ENCODE measurements at places on chromosomes 2 and 18.

- DNase-seq, result no peak
Observed at GRCh38 chr2:238706673-238707072, 141.2 kb upstream of the TWIST2 start.

DNA sequence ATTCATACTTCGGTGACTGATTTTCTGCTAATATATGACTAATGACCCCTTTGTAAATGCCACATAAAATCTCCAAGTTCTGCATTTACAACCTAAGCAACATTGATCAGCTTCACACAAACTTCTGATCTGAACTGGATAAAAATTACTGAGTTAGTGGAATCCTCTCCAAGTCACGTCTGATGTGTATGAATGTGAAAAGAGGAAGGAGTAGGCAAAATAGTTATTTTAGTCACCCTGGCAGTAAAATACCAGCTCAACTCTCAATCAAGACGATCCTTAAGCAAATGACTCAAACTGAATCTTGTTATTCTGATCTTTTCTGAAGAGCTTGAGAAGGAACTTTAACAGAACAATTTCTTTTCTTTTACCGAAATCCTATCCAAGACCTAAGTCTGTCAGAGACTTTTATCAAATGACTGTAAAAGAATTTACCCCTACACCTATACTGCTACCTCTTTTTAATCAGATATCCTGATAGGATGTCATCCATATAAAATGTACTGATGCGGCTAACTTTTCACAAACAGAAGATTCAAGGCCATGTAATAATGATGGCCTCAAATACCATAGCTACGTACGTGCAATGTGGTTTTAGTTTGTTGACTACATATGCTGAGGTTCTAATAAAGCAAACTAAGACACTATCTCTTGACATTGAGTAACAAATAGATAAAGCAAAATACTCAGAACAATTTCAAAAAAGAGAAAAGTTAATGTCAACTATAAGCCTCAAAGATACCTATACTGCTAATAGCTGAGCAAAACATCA lies 23.7 kb downstream of the CUL3 start:
- no peak for DNase-seq

GRCh38 chr18:62576845-62577512 lies 54.2 kb downstream of the ZCCHC2 start:
- no peak for DNase-seq

DNA sequence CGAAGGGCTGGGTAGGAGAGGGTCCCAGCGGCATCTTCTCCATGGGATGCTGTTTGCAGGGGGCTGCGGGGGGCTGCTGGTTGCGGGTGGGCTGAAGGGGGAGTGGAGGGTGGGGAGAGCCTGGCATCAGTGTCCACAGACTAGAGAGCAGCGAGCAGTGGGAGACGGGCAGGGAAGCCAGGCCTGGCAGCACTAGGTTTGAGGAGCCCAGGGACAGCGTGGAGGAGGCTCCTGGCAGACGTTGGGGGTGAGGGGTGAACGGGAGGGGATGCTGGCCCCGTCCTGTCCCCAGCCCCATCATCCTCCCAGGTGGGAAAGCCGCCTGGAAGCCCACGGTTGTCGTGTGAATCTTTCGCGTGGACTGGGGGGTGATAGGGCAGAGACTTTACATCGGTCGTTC lies 48.2 kb upstream of the TFCP2L1 start:
- DNase-seq, result no peak

DNA sequence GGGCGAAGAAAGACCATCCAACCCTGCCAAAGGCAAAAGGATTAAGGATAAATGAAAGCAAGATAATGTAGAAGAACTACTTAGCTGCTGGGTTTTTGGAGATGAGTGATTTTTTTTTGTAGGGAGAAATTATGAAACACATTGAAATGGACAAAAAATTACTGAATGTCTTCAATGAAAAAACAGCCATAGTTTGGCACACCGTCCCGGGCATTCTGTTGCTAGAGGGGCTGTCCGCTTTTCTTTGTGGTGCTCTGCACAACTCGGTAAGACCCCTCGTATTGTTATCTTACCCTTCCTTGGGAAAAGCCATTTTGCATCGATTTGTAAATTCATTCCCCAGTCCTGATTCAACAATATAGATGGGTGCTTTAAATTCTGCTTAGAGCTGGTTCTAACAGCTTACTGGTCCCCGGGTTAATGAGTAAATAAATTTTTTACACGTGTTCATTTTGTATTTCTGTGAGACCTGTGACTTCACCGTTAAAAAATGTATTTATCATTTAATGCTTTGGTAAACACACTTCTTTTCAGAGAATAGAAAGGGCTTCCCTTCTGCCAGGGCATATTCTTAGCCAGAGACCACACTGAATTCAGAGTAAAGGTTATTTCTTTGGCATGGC lies 912 bp upstream of the LAPTM4A start:
- no peak for DNase-seq

- DNase-seq, result peak; percentile 76
Observed at GRCh38 chr2:25294573-25295462, 46.9 kb downstream of the DNMT3A start.

DNA sequence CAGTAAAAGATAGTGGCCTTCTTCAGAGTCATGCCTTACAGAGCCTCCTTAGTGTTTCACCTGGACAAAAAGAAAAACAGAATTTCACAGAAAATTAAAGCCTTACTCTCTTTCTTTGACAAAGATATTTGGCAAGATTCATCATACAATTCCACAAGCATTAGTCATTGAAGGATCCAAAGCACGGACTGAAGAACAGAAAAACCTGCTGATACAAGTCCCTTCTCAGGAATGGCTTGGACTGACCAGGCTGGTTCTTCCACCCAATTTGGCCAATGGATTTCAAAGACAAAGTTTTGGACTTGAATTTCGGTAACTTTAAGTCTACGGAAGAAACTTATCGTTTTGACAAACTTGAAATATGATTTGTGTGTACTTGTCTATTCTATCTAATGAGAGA lies 39.1 kb upstream of the GALNT3 start:
- no peak for DNase-seq

- DNase-seq, result no peak
Observed at GRCh38 chr18:60905699-60906098, 427.5 kb upstream of the CDH20 start.

DNA sequence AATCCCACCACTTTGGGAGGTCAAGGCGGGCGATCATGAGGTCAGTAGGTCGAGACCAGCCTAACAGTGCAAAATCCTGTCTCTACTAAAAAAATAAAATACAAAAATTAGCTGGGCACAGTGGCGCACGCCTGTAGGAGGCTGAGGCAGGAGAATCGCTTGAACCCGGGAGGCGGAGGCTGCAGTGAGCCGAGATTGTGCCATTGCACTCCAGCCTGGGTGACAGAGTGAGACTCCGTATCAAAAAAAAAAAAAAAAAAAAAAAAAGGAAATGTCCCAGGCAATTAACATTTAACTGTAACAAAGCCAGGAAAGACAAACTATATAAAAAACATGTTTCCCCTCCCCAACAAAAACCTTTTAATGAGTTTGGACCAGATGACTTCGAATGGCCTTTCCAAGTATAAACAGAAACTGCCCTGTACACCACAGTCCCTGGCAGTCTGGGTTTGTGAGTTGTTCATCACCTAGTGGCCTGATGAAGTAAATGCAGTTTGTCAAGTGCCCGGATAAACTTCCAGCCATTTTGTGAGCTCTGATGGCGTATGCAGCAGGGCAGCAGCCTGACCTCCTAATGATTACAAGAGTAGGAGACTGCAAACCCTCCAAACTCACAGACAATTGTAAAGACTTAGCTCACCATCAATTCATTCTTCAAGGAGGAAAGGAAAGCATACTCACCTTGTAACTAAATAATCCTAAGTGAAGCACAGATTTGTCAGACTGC lies 16.6 kb upstream of the PCBP1 start:
- DNase-seq, result peak; percentile 73

- DNase-seq, result no peak
Observed at GRCh38 chr2:204860274-204860673, 315.0 kb downstream of the PARD3B start.

DNA sequence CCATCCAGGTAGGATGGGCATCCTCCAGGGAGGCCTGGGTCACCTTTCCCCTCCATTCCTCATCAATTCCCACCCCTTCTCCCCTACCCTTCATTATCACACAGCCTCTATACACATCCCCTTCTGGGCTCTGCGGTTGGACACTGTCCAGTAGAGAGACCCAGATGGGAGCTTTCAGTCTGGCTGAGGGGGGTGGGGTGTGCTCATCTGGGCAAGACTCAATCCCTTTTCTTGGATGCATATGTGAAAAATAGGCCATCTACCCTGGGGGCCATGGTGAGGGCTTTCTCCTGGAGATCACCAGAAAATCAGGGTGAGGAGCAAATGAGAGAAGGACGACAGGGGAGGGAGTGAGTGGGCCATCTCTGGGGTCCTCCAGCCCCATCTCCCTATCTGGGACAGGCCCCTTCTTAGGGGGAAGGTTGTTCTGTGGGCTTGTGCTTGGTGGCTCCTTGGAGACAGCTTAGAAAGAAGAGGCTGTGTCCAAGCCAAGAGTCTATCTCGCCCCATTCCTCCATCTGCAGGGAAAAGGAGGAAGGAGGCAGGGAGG lies 160.1 kb downstream of the DYSF start:
- no peak for DNase-seq

GRCh38 chr2:29401994-29402393 lies 286.8 kb downstream of the CLIP4 start:
- DNase-seq, result no peak

DNA sequence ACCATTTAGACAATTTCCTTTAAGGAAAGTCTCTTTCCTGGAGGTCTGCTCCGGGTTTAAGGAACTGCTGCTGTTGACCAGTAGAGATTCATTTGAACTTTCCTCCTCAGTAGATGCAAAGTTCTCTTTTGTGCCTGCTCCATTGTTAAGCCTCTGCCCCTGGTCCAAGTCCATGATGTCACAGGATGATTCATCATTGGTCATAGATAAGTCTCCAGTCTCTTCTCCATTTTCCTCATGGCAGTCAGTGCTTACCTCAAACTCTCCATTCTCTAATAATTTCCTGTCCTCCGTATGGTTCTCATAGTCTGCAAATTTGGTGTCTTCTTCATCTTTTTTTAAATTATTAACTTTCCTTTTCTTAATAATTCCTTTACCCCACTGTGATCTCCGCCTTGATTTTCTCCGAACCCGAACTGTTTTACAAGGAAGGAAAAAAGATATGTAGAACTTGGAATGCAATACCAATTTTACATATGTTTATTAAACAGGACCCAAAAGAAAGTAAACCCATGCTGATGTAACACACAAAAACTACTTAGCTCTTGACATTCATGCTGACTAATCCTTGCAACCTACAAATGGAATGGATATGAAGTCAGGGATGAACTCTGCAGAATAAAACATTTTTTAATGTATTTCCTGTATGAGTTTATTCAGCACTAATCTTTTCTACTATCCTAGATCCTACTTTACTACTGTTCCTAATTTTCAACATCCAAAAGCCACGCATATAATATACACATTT lies 169.1 kb downstream of the ATAD2B start:
- DNase-seq, result no peak

DNA sequence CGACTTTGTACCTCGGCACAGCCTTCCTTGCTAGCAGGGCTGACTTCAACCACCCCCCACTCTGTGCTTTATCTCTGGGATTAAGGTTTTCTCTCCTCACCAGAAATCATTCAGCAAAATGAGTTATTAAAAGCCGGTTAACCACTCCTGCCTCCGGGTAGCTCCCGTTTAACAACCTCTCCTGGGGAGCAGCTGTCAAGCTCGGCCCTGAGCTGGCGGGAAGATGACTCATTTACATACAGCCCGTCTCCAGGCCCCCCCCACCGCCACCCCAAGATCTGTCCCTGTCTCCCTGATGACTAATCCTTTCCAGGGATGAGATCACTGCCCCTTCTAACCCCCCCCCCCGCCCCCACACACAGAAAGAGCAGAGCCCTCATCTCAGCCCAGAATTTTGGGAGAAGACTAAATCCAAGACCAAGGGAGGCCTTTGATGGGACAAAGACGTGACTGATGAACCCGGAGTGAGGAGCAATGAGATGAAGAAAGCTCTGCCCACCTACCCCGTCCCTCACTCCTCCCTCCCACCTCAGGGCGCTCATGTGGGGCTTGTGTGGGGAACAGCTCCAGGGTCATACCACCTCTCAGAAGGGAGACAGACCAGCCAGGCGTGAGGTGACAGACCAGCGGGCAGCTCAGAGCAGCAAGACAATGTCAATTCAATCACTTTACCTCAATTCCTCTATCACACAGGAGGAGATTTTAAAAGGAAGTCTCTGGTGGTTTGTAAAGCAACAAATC lies 131.4 kb downstream of the MSH2 start:
- no peak for DNase-seq

- no peak for DNase-seq
Observed at GRCh38 chr18:54184836-54185235, 39.6 kb downstream of the MBD2 start.

- no peak for DNase-seq
Observed at GRCh38 chr2:179068991-179069643, 19.2 kb upstream of the CCDC141 start.

DNA sequence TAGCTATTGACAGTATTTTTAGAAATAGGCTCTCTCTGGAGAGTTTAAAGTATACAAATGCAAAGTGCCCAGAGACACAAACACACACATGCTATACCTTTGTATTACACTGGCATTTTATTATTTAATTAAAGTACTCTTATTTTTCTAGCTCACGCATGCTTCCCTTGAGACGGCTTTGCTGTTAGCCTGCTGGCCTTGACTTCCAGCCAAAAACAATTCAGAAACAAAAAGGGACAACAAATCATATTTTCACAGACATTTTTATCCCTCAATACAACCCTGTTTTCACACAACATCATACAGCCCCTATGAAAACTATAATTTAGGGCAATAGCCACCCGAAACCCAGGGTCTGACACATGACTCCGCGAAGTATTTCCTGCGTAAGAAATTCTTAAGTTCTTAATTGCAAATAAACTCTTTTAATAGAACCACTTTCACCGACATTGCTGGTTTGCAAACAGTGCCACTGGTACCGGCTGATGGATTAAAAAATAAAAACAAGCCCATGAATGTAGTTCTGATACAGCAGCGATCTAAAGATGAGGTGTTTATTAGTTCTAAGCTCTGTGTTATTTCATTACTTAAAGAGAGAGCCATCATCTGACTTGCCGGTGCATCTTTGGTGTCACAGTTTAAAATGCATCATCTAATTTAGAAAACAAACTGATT lies 185.1 kb downstream of the TCF4 start:
- peak; percentile 49 for DNase-seq

Measured in SHP77 (cell line).